Stimulated activated naive CD4-positive, alpha-beta T cell treated with Interleukin-2 at 50 U/mL for 16 hours (primary cell): ENCODE measurements at places on chromosomes 6 and 20.

- DNase-seq = no peak
These were observed 83.2 kb downstream of the RAMACL start for GRCh38 chr6:166503167-166503744.

DNA sequence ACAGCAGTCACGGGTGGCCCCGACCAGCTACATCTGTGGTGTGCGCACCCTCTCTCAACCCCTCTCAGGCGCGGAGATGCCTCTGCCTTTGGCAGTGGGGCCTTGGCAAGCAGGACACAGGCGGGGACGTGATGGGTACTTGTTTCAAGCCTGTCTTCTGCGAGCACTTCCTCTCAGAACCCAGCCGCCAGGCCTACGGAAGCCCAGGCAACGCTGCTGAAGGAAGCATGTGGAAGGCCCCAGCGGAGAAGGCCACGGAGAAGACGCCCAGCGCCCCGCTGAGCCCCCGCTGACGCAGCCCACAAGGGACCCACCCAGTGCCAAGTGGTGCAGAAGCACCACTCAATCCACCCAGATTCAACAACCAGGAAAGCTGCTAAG is 13.0 kb downstream of the SERPINB6 start:
- no peak for DNase-seq

GRCh38 chr6:24228681-24229255 is 102.8 kb downstream of the NRSN1 start:
- DNase-seq = no peak

- DNase-seq = no peak
These were observed 23.3 kb upstream of the SIRPA start for GRCh38 chr20:1871807-1872458.

GRCh38 chr6:154615483-154616025 is 105.1 kb upstream of the CNKSR3 start:
- no peak for DNase-seq

- DNase-seq = no peak
These were observed 119.1 kb downstream of the PRND start for GRCh38 chr20:4840801-4841200.

- DNase-seq = no peak
These were observed 109.2 kb upstream of the ASF1A start for GRCh38 chr6:118784641-118785164.

- no peak for DNase-seq
These were observed 69.6 kb downstream of the PHACTR2 start for GRCh38 chr6:143747347-143747842.

GRCh38 chr6:84560436-84561390 is 203.7 kb downstream of the TBX18 start:
- no peak for DNase-seq

- no peak for DNase-seq
These were observed 66.5 kb downstream of the EPM2A start for GRCh38 chr6:145668844-145669243.

DNA sequence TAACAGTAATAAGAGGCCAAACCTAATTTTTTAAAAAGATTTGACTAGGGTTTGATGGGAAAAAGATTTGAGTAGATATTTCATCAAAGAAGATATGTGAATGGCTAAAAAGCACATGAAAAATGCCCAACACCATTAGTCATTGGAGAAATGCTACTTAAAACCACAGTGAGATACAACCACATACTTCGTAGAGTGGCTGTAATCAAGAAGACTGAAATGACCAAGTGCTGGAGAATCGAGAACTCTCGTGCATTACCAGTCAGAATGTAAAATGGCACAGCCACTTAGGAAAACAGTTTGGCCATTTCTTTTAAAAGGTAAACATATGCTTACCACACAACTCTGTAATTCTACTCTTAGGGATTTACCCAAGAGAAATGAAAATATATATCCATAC is 175.5 kb downstream of the EYA2 start:
- no peak for DNase-seq

DNA sequence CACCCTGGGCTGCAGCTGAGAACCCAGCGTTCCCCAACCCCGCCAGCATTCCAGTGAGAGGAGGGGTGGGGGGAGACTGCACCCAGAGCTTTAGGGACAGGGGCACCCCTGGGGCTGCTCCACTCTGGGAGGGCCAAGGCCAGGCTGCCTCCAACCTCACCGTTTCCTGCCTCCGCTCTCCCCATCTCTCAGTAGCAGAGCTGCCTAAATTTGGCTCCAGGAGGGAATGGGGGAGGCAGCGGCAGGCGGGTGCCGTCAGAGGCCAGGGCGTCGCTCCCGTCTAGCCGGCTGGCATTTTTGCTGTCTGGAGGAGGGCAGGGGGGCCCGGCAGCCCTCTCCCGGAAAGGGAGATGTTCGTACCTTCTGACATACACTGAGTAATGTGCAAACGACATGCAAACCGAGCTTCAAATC is 46.6 kb downstream of the NOL4L start:
- no peak for DNase-seq

- no peak for DNase-seq
These were observed 219.0 kb downstream of the NKAIN2 start for GRCh38 chr6:124022641-124023040.

DNA sequence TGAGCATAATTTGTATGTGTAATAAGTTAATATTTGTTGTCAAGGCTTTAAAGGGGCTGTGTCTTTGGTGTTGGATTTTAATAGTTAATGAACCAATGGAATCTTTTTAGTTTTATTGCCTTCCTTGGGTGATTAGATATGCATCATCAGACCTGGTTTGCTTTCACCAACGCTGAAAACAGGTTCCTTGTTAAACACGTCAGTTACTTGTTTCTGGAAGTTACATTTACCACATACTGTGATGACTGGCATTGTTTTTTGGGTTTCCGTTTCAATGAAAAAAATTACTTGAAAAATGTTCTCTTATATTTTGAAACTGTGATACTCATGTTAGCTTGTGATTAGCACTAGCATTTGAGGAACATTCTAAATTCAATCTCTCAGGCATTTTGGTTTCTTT is 58.6 kb upstream of the RNF144B start:
- no peak for DNase-seq

DNA sequence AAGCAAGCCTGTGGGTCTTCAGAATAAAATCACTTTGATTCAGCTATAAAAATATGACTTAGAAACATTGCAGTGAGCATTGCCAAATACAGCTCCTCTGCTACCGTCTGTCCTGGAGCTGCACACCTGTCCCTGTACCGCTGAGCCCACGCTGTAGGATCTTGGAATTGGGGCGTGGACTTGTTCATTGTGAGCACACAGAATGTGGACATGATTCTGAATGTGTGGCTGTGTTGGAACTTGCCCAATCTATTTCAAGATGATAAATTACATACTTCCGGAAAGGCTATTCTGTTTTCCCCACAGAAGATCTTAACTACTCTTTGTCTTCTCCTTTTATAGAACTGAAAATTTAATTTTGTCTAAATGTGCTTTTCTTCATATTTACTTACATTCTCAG is 107.3 kb downstream of the UST start:
- DNase-seq = no peak

DNA sequence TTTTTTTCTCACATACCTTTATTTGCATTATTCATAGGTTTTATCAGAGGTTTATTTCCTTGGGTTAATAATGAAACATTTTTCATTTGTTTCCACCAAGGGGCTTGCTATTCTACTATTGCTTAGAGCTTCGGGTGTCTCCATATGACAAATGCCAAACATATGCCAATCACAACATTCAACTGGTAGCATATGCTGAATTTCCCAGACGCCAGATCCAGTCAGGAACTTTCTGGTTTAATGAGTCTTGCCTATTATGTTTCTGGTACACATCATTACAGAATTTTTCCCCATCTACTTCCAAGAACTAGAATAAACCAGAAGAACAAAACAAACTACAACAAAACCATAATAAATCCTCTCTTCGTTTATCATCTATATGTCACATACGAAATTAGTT is 180.7 kb downstream of the PRKN start:
- no peak for DNase-seq

GRCh38 chr6:83303426-83303825 is 110.3 kb downstream of the RWDD2A start:
- DNase-seq = no peak

GRCh38 chr6:4778086-4778485 is 1.9 kb downstream of the CDYL start:
- DNase-seq = no peak

DNA sequence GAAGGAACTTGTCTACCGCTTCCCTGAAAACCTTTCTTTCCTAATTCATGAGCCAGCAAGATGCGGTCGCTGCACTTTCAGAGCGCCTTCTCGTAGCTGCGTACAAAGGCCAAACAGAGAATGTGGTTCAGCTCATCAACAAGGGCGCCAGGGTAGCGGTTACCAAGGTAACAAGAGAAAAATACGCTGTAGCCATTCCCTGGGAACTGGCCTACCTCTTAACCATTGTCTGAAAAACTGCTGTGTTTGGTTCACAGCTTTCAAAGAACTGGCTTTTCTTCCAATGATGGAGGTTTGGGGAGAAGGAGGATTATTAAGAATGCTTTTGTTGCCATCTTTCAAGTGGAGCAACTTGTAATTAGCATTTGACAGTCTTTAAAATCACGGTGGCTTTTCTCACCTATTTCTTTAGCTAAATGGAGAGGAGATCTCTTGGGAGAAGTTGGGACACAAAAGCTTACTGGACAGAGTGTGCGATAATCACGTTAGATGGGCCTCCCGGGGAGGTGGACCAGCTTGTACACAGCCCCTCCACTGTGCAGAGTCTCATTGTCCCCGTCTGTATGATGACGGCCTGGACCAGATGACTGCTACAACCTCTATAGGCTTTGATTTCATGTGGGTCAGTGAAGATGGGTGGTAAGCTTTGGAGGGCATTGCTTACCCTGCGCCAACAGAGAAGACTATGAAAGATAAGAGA is 71.5 kb downstream of the LYRM2 start:
- no peak for DNase-seq

- DNase-seq = no peak
These were observed 222.2 kb downstream of the LY86 start for GRCh38 chr6:6810727-6811126.

DNA sequence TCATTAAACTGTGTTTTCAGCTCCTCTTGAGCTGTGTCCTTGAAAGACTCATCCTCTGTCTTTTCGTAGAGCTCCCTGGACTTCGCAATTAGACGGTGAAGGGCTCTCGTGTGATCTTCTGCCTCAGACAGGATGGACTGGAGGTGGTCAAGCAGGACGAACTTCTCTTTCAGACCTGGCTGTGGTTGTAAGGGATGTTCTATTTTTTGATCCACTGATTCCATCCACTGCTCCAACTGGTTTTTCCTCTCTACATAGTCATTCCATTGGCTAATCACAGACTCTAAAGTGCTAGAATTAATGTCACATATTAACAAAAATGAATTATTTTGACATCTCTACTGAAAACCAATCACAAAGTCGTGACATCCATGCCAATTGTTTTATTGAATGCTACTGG is 250.1 kb downstream of the SYNE1 start:
- DNase-seq = no peak

- no peak for DNase-seq
These were observed 2.7 kb upstream of the PLCB4 start for GRCh38 chr20:9066191-9066590.

DNA sequence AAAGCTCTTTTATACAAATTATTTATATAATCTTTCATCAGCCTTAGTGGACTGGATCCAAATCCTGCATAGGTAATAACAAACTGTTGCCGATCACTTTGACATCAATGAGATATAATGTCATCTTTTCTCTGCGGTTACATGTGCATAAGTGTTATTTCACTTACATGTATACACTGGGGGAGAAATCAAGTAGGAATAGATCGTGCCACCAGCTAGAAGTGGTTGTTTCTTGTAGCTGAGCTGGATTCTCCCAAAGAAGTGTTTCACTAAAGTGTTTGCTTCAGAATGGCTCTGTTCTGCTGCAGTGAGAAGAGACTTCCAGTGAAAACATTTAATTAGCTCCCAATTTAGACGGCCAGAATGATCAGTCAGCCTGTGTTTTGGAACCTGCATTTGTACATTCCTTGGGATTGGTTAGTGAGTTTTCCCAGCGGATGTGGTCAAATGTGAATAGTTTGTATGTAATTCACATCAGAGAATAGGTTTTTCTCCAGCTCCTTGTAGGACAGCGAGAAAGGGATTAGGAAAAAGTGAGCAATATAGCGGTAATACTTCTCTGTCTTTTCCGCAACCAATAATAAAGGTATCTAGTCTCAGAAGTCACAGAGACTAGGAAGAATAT is 163.1 kb upstream of the CCN2 start:
- DNase-seq = no peak

DNA sequence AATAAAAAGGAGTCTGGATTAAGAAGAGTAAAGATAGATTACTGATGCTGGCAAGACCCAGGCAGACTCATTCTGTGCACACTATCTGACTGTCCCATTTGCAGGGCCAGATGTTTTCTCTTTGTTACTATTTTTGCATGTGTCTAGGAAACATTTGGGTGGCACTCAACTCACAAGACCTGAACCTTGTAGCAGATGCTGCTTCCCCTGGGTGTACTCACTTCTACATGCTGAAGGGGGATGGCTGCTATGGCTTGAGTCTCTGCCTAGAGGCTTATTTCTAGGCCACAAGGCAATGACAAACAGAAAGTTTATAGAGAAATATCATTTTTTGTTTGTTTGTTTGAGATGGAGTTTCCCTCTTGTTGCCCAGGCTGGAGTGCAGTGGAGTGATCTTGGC is 351.4 kb downstream of the FOXA2 start:
- no peak for DNase-seq

DNA sequence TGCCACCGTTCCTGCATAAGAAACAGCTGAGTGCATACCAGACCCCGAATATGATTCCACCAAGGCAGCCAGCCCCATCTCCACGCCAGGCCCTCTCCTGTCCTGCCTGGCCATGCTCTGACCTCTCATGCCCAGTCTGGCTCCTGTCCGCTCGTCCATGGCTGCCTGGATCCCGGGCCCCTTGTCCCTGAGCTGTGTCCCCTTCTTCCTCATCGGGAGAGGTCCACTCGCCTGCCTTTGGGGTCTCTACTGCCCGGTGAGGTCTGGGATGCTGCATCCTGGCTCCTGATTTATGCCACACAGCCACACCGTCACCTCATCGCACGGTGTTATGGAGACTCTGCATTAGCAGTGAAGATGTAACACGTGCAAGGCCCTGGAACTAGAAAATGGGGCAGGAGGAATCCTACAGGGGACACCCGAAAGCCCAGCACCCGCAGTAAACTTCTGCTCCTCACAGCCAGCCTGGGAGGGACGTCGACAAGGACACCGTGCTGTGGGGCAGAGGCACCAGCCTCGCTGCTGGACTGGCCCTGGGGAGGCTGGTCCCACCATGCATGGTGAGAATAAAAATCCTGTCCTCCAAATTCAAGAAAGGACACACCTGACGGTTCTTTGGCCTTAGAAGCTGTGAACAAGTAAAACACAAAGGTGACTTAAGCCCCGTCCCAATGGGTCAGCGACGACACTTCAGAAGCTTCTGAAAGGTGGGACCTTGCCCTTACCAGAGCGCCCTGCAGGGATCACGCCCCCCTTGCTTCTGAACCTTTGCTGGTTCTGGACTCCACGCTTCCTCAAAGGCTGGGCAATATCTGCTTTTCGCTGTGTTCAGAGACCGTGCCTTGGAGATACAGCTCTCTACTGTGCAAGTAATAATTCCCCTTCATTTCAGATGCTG is 103.0 kb downstream of the DLL1 start:
- DNase-seq = no peak

GRCh38 chr20:17418737-17419136 is 112.4 kb downstream of the BFSP1 start:
- DNase-seq = no peak

- no peak for DNase-seq
These were observed 292 bp upstream of the MTCL3 start for GRCh38 chr6:127519469-127519785.

- no peak for DNase-seq
These were observed 78.6 kb downstream of the MDGA1 start for GRCh38 chr6:37618916-37619590.

GRCh38 chr6:1122083-1122482 is 189.8 kb upstream of the FOXQ1 start:
- DNase-seq = no peak

GRCh38 chr6:160085713-160086505 is 35.7 kb upstream of the SLC22A1 start:
- no peak for DNase-seq
